CD4-positive, alpha-beta T cell treated with Interleukin-17A for 1 hour (primary cell): ENCODE measurements at places on chromosomes 7 and 10.
A peak's percentile ranks its signal among the peaks of the same experiment; 100 is the strongest.

DNA sequence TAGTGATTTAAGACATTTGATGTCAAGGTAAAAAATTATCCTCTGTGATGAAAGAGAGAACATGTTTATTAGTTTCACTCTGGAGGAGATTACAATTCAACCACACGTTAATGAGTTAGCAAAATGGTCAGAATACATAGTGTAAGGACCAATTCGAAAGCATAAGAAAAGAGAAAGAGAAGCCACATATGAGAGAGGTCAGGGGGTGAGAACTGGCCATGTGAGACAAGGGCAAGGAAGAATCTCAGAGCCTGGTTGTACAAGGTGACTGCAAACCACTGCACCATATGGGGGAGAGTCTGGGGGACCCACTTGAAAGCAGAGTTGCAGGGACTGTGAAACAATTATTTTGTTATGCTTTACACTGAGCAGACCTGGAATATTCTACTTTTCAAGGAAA, 27.7 kb upstream of the BET1 start:
- no peak for DNase-seq

DNA sequence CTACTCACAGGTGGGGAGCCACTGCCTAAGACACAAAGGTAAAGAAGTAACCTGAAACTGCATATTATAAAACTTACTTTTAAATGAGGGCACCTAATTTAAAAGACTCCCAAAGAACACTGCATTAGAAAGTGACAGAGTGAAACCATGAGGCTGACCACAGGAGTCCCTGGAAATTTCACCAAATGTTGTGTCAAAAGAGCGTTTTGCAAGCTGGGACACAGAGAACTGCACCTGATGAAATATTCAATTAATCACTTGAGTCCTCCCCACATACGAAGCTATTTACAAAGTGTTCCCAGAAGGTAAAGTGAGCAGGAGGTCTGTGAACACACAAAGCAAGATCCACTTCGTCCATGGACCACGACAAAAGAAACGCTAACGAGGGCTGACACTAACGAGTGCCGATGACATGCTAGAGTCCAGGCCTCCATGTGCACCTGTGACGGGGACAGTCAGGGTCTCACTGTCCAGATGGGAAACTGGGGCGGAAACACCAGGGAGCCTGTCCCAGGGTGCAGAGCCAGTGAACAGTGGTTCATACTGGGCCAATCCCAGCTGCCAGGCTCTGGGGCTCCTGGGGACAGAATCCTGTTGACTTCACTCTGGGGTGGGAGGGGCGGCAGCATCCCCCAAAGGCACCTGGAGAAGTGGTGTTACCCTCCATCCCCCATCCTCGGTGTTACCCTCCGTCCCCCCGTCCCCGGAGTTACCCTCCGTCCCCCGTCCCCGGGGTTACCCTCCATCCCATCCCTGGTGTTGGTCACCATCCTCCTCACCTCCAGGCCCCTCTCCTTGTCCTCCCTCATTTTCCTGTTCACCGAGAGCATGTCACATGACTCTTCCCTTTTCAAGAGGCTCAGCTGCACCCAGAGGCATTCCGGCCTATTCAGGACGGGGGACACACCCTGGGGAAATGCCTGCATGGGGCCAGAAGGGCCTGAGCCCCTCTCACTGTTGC, 63.4 kb downstream of the DIP2C start:
- no peak for DNase-seq

- DNase-seq = no peak
Observed at GRCh38 chr10:122849900-122850605, 4.4 kb upstream of the CUZD1 start.

DNA sequence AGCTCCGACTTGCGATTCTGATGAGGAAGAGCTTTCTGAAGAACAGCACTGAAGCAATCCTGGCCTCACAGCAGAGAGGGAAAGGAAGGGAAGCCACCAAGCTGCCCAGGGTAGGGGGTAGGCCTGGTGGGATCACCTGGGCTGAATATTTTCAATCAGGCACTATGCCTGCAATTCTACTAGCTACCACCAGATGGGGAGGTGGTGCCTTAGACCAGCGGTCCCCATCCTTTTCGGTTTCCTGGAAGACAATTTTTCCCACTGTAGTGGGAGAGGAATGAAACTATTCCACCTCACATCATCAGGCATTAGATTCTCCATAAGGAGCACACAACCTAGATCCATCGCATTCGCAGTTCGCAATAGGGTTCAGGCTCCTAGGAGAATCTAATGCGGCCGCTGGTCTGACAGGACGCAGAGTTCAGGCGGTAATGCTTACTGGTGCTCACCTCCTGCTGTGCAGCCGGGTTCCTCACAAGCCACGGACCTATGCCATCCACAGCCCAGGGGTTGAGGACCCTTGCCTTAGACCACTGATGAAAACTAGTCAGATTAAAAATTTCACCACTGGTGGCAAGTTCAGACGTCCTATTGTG, 2.7 kb downstream of the LRRC20 start:
- no peak for DNase-seq

- no peak for DNase-seq
Observed at GRCh38 chr10:120969219-120969645, 118.1 kb downstream of the WDR11 start.

- no peak for DNase-seq
Observed at GRCh38 chr10:69479240-69480067, 28.2 kb downstream of the TSPAN15 start.

GRCh38 chr10:23422003-23422411, 16.9 kb upstream of the OTUD1 start:
- no peak for DNase-seq

DNA sequence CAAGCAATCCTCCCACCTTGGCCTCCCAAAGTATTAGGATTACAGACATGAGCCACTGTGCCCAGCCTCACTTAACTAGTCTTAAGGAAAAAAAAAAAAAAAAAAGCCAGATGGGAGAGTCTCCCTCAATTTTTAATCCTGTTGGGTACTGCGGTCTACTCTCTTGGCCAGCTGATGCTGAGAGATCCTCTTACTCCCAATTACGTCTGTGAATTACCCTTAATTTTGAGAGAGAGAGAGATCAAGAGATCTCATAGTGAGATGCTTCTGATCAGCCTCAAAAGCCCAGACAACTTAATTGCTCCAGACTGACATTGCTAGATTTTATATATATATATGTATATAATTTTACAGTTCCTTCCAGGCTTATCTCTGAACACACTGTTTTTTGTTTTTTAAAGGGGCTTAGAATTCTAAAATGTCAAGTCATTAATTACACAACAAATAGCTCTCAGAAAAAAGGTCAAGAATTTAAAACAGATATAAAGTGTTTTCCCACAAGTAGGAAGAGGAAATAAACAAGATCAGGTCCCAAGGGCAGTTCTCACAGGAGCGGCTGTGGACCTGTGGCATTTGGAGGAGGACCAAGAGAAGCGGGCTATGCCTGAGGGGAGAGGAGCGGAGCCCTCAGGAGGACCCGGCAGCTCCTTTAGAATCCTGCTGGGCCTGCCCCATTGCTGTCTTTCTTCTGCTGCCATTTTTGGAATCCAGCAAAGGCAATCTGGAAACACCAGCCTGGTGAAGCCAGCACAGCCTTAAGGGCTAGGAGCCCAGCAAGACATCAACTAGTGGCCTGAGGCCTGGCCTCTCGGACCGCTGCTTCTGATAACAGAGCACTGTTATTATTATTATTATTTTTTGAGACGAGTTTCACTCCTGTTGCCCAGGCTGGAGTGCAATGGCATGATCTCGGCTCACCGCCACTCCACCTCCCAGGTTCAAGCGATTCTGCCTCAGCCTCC, 30.1 kb downstream of the DENND2A start:
- no peak for DNase-seq

DNA sequence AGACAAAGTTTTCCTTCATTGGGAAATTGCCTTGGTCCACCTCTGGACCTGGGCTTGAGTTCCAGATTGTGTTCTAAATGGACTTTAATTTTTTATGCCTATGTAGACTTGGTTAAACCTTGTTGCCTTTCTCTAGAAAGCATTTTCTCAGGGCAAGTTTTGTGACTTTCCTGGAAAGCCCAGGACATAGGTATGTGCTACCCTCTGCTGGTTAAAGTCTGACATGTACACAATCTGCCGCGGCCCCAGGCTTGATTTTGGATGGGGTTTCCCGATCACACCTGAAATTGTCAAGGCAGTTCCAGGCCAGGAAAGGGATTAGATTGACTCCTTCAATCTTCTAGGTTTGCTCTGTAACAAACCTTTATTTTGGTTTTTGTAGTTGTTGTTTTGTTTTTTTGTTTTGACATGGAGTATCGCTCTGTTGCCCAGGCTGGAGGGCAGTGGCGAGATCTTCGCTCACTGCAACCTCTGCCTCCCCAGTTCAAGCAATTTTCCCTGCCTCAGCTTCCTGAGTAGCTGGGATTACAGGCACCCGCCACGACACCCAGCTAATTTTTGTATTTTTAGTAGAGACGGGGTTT, 14.1 kb upstream of the AKR1B10 start:
- DNase-seq = peak; percentile 38

DNA sequence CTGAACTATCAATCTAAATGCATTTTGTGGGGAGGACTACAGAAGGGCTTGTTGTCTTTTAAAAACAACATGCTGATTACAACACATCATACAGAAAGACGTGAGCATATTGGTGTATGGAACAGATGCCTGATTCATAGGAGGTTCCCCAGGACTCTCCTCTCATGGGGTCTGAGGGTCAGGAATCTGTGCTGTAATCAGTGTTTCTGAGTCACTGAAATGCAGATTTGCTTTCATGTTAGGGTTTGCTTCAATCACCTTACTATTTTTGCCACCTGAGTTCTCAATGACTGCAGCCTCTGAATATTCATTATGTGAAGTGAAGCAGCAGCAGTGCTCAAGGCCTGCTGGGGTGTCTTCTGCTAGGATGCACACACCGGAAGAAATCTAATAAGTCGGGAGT, 550 bp upstream of the ANK3 start:
- DNase-seq = no peak

DNA sequence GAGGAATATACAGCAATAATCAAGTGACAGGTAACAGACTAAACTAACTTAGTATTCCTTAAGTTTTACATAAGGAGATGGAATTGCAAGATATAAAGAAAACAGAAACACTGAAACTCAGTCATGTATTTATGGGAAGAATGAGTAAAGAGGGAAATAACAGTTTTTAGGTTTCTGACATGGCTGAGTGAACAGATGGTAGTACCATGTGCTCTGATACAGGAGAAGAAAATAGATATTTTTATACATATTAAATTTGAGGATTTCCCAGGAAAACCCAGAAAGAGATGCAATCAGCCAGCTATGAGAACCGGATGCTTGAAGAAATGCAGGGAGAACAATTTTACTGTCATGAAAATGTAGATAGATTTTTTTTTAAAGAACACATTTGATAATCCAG, 669.5 kb upstream of the GRM3 start:
- no peak for DNase-seq

DNA sequence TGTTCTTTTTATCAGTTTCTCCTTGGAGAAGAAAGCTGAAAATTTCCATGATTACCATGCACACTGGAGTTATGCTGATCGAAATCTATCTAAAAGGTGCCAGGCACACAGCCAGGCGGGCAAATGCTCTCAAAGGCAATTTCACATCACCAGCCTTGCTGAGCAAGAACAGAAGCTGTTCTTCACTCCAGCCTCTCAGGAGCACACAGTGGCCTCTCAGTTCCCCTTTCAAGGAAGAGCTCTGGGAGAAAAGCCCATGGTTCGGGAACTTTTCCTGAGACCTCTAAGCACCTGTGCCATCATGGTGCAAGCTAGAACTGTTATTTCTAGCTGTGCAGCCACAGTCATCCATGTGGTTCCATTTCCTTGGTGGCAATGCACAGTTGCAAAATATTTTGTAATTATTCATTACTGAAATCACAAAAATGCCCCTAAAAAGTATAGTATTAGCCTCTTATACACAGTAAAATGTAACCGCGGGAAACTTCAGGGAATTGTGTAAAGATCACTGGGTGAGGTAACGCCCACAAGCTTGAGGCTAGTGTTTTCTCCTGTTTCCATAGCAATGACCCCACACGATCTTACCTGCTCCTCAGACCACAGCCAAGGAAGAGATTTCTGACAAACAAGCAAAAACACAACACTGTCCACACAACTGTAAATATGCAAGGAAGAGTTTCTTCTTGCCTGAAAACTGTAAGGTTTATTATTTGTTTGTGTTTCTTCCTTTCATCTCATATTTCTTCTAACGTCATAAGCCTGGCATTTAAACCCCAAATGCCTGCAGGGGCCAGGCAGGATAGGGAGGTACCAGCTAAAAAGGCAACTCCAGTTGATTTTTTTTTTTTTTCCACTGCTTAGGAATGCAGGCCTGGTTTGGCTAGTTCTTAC, 121.2 kb downstream of the FAM107B start:
- peak; percentile 79 for DNase-seq

GRCh38 chr7:21454906-21455305, 27.0 kb downstream of the SP4 start:
- DNase-seq = no peak

DNA sequence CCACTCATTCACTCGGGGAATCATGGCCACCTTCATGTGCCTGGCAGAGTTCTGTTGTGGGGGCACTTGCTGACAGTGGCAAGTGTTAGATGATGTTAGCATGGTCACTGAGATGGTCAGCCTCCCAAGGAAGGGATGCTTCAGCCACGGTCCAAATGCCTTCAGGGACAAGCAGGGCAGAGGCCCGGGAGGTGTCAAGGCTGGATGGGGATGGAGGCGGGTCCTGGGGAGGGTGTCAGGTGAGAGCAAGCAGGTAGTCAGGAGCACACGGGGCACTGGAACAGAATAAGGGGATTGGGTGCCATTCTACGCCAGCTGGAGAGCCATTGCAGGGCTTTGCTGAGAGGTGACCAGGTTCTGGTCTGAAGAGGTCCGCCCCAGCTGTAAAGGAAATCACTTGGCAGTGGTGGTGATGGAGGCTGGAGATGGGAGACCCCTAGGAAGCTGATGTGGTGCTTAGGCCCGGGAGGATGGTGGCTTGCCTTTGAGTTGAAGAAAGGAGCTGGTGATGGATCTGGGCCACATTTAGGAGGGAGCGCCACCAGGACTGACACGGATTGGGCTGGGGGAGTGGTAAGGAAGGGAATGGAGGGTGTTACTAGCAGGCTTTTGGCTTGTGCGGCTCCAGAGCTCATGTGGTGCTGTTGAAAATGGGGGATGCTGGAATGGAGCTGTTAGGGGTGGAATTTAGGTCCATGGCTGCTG, 24.1 kb downstream of the AGAP3 start:
- no peak for DNase-seq

DNA sequence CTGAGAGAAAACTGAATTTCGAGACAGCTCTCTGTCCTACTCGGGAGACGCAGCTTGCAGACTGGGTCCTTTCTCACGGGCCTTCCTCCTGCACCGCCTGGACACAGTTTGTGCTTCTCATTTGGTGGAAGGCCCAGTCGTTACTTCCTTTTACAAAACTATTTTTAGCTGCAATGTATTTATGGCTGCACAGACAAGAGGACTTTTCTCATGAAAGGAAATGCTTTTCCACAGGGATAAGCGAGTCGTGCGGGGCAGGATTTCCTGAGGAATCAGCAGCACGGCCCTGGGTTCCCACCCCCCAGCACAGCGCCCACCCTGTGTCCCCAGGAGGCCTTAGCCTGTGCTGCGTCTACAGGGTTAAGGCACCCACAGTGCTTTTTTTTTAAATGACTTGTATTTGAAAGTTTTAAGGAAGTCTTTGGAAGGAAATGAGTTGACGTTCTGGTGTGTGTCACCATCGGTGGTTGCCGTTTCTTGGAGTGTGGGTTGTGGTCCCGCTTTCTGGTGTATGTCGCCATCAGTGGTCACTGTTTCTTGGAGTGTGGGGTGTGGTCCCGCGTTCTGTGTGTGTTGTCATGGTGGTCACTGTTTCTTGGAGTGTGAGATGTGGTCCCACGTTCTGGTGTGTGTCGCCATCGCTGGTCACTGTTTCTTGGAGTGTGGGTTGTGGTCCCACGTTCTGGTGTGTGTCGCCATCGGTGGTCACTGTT, 50.9 kb downstream of the INPP5A start:
- DNase-seq = peak; percentile 42

GRCh38 chr7:51101111-51101757, 215.4 kb downstream of the COBL start:
- DNase-seq = no peak
